CD4-positive, alpha-beta T cell treated with Interleukin-2 at 100 ng/mL for 4 hours (primary cell): ENCODE measurements at places on chromosomes 7 and 10.

DNA sequence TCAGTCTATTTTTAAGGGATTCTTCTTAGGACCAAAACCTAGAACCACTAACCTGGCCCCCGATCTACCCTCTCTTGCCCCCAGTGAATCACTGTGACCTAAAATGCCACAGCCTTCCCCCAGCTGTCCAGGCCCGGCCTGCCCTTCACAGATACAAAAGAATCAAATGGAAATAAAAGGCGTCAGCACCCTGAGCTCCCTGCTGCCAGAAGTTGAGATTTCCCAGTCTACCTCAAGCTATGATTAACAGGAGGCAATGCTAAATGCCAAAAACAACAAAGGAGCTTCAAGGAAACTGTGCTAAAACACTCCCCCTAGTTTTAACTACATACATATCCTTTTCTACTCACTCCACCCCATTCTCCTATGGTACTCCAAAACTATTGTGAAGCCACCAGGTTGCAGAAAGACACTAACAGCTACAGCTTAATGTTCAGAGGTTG is 67.8 kb downstream of the GSAP start:
- DNase-seq, result no peak

DNA sequence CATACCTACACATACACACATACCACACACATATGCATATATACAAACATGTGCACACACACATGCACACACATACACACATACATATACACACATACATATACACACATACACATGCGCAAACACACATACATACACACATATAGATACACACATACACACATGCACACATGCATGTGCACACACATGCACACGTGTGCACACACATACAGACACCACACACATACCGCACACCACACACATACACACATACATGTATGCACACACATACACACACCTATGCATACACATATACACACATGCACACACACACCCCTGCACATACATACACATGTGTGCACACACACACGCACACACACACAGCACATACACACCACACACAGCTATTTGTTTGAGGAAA is 236.5 kb downstream of the WDR11 start:
- DNase-seq, result no peak

DNA sequence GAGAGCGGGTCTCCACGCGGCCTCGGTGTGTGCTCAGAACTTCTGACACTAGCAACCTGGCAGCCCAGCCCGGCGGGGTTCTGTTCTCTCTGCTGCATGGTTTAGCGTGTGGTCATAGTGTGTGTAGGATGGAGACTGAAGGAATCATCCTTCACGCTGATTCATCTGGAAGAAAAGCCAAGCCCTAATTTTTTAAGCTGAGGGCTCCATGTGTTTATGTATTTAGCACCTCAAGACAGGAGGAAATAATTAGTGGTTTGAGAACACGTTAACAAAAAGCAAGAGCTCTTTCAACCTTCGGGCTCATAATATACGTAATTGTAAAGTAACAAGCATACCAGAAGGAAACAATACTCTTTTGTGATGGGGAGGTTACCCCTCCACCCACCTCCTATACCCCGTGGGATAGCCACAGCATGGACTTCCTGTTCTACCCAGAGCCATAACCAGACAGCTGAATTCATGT is 504.6 kb upstream of the MKI67 start:
- DNase-seq, result no peak

GRCh38 chr7:98394377-98394836 is 6.5 kb downstream of the BAIAP2L1 start:
- no peak for DNase-seq

- no peak for DNase-seq
Observed at GRCh38 chr10:122588381-122588780, 27.8 kb downstream of the DMBT1 start.

DNA sequence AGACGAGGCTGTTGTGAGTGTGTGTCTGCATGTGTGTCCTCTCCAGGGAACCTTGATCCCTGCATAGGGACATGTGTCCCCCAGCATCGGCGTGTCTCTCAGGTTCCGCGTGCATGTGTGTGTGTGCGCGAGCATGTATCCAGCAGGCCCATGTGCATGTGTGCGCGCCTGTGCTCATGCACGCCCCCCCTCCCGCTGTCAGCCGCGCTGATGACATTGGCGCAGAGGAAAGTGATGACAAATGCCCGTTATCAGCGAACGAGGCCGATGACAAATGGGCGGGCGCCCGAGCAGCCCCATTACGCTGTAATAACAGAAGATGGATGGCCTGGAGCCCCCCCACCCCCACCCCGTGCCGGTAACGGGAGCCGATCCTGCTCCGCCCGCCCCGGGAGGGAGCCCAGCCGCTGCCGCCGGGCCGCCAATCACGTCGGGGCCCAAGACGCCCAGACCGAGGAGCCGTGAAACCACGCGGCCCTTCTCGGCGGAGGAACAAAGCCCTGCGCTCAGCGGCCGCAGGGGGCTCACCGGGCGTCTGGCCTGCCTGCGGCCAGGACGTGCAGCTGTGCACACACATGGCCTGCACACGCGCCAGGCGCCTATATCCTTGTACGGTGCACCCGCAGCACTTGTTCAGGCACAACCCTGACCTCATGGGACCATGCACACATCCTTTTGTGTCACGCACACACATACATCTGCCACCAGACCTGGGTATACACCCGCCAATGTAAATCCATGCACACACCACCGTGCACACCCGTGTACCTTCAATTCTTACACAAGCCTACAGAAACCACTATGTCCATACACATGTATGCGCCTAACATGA is 21.5 kb downstream of the POLL start:
- no peak for DNase-seq

DNA sequence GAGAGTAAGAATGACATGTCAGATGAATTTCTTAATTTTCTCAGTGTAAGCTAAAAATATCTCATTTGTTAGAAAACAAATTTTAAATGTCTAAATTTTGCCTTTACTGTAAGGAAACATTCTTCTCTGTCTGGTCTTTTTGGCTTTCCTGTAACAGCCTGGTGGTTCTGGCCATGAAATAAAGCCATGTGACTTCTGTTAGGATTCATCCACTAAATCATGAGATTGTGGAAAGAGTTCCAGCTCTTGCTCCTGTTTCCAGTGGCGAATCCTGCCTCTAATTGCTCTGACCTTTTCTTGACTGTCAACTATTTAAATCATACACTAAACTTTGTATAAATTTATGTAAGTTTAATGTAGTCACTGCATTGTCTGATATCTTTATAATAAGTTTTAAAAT is 398.5 kb upstream of the AKR1E2 start:
- no peak for DNase-seq

DNA sequence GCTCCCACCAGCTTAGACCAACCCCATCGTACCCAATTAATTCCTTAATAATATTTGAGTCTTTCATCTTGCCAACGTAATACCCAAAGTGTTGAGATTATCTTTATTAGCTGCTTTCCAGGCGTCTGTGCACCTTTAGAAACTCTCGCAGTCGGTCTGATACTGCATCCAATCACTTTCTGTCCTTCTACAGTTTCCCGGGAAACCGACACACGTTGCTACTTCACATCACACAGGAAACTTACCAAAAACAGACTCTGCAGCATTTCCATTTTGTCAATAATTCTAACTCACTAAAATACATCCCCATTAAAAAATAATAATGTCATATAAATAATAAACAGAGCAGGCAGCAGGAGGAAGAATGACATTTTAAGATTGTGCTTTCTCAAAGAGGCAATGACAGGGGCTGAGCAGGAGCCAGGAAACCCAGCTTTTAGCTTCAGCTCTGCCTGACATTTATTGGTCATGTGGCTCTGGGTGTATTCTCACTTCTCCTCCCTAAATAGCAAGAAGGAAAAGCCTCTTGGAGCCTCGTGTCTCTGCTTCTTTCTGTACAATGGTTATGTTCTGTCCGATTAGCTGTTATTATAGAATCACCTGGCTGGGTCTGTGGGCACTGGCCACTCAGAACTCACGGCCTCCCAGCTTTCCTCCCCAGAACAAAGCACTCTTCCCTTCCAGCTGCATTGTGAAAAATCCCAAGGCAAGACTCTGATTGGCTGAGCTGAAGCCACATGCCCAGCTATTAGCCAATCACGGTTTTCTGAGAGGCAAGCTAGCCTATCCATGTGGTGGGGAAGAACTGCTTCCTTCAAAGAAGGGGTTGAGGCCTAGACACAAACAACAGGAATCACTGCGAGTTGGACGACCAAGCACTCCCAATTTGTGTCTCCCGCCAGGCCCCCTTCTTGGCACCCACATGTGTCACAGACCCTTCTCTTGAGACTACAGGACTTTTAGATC is 424.7 kb upstream of the FOXK1 start:
- no peak for DNase-seq

DNA sequence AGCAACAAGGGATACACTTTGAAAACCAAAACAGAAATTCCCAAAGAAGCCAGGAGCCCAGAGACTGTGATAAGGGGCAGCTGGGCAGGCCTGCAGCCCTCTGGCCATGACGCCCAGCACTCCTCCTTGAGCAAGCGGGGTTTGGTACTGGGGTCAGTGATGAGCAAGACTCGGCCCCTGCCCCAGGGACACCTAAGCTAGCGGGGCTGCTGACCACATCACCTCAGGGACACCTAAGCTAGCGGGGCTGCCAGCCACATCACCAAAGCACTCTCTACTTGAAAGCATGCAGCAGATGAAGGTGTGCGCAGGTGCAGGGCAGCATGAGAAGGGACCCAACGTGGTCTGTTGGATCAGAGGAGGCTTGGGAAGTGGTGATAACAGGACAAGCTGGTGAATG is 108.0 kb upstream of the PPP2R2D start:
- DNase-seq, result no peak

DNA sequence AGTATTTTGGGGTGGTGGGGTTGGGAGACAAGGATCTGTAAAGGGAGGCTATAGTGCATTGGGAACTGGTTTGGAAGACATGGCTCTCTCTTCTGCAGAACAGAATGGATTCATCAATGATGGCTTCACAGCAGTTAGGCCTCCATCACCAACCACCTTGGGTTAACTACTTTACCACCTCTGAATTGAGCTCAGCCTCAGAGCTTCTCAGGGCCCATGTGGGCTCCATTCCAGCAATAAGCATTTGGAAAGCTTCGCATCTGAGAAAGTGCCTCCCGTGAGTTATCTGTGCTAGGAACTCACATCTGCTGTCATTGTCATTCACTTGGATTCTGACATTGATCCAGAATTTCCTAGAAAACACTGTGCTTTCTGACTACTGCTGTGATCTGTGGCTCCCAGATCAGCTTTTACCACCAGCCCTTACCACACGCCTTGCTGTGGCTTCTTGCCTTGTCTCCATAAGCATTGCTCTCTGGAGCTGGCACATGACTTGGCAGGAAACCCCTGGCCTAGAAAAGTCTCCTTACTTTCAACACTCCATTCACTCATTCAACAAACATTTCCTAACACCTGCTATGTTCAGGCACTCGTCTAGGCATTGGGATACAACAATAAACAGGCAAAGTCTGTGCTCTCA is 70.7 kb upstream of the ADO start:
- no peak for DNase-seq

DNA sequence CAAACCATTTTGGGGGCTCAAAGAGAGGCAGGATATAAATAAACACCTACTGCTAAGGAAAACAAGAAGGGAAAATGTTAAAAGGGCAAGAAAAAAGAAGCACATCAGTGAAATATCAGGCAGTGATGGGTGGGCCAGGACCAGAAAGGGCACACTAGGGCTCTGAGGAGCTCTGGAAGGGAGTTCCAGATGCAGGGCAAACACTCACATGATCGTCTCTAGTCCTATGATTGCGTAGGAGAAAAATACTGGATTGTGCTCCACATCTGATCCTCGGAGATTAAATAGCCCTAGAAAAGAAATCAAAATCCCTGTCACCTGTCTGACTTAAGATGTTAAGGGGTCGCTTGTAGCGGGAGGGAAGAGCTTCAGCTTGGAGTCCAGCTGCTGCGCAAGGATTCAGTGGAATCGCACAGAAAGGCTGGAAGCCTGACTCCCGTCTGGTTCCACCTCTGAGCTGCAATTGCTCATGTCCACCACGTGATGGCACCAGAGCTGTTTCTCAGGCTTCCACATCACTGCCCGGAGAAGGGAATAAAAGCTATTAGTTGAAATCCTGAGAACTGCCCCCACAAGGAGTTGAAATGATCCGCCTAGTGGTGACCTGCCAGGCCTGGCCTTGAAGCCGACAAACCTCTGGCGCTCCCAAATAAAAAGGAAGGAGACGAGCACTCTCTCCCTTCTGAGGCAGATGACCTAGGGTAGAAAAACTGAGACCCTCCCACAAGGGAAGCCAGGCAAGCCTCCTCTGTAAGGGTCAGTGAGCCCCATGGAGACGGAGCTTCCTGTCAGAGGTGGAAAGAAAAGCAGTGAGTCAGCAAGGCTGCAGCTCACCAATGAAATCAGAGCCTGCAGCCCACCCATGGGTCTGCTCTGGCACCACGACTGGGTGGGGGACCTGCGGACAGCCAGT is 39.2 kb downstream of the XPNPEP1 start:
- peak; percentile 72 for DNase-seq
